Osteoblast (primary cell): ENCODE measurements at places on chromosomes 2 and 18. TPM values are rescaled to one million over a fixed set of nuclear protein-coding genes. Genes with fewer than 3 reads are reported as not detected.

The CNNM4 gene
- total RNA-seq, result 5.0 and 5.1 TPM in 2 replicates

The NGEF gene
- 4.7 TPM in 1 of 2 replicates, not detected in the other for total RNA-seq

The LRP1B gene
- under 0.01 TPM in 1 of 2 replicates, not detected in the other for total RNA-seq

The REG1B gene
- not detected in 2 replicates for total RNA-seq

The SP100 gene
- total RNA-seq, result 137 and 149 TPM in 2 replicates

The LRRC30 gene
- not detected in 2 replicates for total RNA-seq

The OSR1 gene
- total RNA-seq, result 15.2 and 20.9 TPM in 2 replicates

The TEX44 gene
- total RNA-seq, result not detected in 2 replicates

The UGT1A6 gene
- not detected in 2 replicates for total RNA-seq

The FBXO41 gene
- 0.29 and 0.36 TPM in 2 replicates for total RNA-seq

The DYSF gene
- 2.7 and 4.3 TPM in 2 replicates for total RNA-seq

The CERKL gene
- total RNA-seq, result under 0.01 TPM in 1 of 2 replicates, not detected in the other

GRCh38 chr2:46394649-46395510 lies 84.5 kb upstream of the TMEM247 start:
- DNase-seq, result no peak

- peak; percentile 74 for DNase-seq
Observed at GRCh38 chr2:227325839-227326195, 766 bp downstream of the MFF start.

GRCh38 chr2:216189410-216189809 lies 80.3 kb downstream of the XRCC5 start:
- peak; percentile 3 for DNase-seq

- no peak for DNase-seq
Observed at GRCh38 chr18:22243513-22243912, 74.1 kb downstream of the GATA6 start.

DNA sequence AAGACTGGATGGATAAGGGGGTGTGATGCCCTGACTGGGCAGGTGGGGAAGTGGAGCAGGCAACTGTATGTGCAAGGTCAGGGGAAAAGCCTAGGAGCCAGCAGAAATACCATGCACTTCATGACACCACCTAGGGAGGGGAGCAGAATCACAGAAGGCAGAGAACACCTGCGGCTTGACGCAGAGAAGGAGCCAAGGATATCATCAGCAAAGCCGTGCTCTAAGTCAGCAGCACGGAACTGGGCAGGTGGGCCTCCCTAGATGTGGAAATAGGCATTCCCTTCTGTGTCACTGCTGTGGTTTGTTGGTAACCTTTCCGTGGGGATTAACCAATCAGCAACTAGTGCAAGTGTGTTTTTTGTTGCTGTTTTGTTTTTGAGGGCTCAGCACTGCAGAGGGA lies 41.3 kb downstream of the HDLBP start:
- DNase-seq, result peak; percentile 9

GRCh38 chr2:195299600-195299999 lies 357.4 kb upstream of the SLC39A10 start:
- DNase-seq, result no peak

GRCh38 chr2:29723255-29724001 lies 198.0 kb downstream of the ALK start:
- DNase-seq, result no peak

- DNase-seq, result no peak
Observed at GRCh38 chr2:85159589-85159988, 26.4 kb downstream of the TCF7L1 start.

- DNase-seq, result no peak
Observed at GRCh38 chr2:121398853-121399252, 113.9 kb upstream of the TFCP2L1 start.

DNA sequence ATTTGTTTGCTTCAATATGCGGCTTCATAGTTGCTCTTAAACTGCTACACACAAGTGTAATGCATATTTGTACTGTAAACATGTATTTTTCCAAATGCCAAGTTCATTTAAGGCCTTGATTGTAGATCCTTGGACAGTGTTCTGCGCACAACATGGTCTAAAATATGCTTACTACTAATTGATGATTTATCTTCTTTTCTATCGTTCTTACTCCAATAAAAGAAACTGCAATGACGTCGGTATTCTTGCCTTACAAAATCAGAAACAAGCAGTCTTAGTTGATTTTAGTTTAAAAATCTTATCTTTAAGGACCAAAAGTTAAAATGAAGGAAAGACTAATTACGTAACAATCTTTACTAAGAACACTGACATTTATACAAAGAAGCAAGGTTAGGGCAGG lies 224.3 kb upstream of the SMAD7 start:
- no peak for DNase-seq

GRCh38 chr2:236691799-236692167 lies 122.2 kb downstream of the ACKR3 start:
- DNase-seq, result peak; percentile 61

DNA sequence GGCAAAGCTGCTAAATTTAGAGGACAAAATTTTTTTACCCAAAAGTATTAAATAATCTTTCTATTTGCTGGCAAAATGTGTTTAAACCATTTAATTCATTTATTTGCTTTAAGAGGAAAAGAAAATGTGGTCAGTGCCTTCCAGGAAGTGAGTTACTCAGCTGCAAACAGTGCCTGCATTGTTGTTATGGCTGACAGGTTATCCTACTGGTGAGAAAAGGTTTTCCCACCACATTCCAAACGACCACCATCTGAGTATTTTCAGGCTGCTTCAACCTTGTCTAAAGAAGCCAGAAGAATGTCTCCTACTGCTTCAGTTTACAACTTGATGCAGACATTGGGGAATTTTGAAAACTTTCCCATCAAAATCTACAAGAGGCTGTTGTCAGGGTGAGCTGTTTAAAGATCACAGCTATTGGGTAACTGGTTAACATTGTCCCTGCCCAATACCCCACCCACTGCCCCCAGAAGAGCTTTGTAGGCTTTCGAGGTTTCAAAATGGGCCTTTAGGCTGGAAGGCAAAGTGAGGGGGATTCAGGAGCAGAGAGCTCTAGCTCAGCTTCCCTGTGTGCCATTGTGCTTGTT lies 461.3 kb upstream of the FANCL start:
- DNase-seq, result no peak

GRCh38 chr2:137348301-137348700 lies 583.0 kb downstream of the THSD7B start:
- no peak for DNase-seq

GRCh38 chr18:13159579-13159978 lies 59.0 kb upstream of the LDLRAD4 start:
- peak; percentile 91 for DNase-seq

DNA sequence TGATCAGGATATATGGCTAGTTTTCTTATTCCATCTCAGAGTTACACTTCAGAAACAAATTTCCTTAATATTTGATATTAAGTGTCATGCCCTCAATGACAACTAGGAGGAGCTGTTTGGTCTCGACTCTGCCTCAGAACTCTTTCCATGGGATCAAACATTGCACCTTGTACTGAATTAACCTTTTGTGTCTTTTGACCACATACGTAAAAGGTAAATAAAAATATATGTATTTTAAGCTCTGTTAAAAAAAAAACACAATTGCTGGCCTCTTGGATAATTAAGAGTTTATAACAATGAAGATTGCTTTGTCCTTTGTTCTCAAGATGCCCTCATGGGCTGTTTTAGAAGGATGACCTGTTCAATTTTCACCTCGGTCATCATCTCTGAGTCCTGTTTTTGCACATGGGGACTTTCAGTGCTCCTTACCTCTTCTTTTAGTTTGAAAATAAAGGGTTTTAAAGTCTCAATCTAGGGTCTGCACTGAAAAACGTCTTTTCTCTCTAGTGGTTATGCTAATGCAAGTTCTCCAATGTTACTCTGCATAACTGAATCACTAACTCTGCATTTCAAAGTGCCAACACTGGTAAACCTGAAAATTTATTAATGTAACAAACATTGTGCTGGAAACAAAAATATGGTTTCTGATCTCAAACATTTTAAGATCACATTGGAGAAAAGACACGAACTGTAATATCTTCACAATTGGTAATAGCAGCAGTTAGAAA lies 18.8 kb upstream of the FN1 start:
- no peak for DNase-seq

- no peak for DNase-seq
Observed at GRCh38 chr2:36951027-36951518, 15.3 kb downstream of the STRN start.

GRCh38 chr2:191148791-191149190 lies 2.0 kb downstream of the STAT4 start:
- DNase-seq, result peak; percentile 78

DNA sequence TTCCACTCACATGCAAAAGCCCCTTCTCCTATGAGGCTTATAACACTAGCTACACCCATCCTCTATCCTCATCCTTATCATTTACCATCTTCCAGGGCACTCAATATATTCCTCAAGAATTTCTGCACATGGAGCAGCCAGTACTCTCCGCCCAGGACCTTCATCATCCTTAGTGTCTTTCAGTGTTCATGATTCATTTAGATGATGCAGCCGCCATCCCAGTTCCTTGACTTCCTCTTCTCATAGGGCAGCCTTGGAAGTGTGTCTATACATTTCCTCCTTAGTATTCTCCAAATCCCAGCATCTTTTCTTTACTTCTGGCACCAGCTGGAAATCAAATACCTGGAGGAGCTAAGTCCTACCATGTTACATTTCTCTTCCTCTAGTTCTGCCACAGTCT lies 3.0 kb upstream of the ITSN2 start:
- DNase-seq, result no peak

DNA sequence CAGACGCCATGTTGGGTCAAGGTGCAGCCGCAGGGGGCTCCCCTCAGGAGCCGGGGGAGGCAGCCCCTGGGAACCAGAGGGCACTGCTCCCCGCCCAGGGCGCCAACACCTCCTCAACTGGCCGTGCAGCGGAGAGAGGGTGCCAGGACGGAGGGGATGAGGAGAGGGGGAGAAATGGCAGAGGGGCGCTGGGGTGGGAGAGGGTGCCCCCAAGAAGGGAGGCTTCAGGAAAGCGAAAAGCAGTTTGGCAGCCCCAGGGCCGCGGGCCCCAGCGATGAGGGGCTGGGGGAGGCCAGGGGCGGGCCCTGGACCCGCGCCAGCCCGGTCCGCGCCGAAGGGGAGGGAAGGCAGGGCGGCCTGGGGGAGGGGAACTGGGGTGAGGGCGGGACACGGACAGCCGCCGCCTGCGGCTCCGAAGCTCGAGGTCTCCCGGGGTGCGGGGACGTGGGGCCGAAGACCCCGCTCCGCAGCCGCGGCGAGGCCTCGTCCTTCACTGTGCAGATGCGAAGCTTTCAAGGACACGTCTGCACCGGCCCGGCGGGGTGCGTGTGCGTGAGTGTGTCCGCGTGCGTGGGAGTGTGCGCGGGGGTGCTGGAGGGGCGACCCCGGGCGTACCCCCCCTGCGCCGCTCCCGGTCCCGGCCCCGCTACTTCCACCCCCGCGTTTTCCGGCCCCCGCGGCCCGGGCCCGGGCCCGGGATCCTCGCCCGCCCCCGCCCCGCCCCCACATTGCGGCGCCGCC lies 1.4 kb downstream of the DNMT3A start:
- peak; percentile 88 for DNase-seq

GRCh38 chr18:48034651-48035555 lies 104.4 kb upstream of the SMAD2 start:
- DNase-seq, result no peak

GRCh38 chr2:201628545-201628944 lies 14.8 kb downstream of the TMEM237 start:
- DNase-seq, result peak; percentile 46

- no peak for DNase-seq
Observed at GRCh38 chr2:16050908-16051489, 110.6 kb downstream of the MYCN start.

- DNase-seq, result no peak
Observed at GRCh38 chr2:12764849-12765605, 48.3 kb downstream of the TRIB2 start.

DNA sequence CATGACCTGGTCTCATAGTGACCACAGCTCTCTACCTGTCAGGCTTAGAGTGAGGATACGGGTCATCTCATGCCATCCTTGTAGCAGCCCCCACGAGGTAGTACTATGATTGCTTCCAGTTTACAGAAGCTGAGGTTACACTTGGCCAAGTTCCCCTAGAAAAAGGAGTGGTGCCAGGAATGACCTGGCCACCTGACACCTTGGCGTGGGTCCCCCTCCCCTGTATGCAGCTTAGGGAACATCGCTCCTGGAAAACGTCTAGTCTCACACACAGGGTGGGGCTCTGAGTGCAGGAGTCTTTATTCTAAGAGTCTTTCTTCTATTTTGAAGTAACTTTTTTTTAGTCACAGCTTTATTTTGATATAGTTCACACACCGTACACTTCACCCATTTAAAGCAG lies 14.8 kb downstream of the NPPC start:
- peak; percentile 26 for DNase-seq

DNA sequence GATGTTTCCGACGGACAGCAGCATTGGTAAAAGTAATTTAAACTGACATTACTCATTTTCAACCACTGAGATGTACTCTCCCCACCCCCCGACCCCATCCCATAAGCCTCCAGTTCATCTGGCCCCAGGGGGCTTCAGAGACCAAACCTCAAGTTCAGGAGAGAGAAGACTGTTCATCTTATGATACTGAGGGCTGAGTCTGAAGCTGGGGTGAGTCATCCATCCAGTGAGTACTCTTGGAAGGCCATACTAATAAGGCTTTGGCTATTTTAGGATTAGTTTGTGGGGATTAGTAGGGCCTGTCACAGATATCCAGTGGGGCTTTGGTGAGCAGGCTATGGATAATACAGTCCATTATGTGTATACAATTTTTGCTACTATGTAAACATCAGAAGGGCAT lies 125.3 kb upstream of the APCDD1 start:
- no peak for DNase-seq
